ENCODE measurements at places on chromosomes 11 and 22.
A peak's percentile ranks its signal among the peaks of the same experiment; 100 is the strongest.

GRCh38 chr22:50294319-50294656 lies 13.2 kb downstream of the PLXNB2 start:
- no peak overlapping the region for H3K4me3 ChIP-seq
- peak overlapping the region; percentile 86 for H3K27ac ChIP-seq
- H3K36me3 ChIP-seq: peaks cover 7% of the 10 kb centered on the region
- no peak for DNase-seq
- peaks cover 73% of the 10 kb centered on the region for H3K4me1 ChIP-seq

GRCh38 chr11:115279813-115280761 lies 224.1 kb downstream of the CADM1 start:
- no peaks in the 10 kb centered on the region for H3K27me3 ChIP-seq
- DNase-seq: no peak
- H3K36me3 ChIP-seq: no peaks in the 10 kb centered on the region
- peak overlapping the region; percentile 19 for H3K27ac ChIP-seq
- no peak overlapping the region for H3K4me3 ChIP-seq

DNA sequence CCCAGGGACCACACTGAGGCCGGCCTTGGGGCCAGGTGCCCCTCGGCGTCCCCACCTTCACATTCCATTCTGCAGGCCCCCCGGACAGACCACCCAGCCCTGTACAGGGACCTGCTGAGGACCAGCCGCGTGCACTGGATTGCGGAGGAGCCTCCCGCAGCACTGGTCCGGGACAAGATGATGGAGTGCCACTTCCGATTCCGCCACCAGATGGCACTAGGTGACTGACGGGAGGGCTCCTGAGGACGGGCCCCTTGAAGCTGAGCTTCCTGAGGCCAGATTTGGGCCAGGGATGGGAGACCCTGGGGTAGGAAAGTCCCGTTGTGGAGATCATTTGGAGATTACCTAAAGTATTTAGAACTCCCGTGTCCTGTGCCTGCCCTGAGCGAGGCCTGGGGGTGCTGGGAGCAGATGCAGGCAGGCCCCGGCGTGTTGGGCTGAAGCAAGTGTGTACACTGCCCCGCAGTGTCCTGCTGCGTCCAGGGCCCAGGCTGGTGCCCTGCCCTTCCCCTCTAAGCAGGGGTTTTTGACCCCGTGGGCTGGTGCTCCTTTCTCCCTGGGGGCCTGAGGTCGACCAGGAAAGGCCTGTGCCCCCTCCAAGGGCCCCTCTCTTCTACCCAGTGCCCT lies 20.0 kb downstream of the TRMU start:
- DNase-seq: peak; percentile 75
- H3K27me3 ChIP-seq: no peaks in the 10 kb centered on the region
- peaks cover 42% of the 10 kb centered on the region for H3K4me1 ChIP-seq
- no peak overlapping the region for H3K27ac ChIP-seq
- no peak overlapping the region for H3K4me3 ChIP-seq
- H3K36me3 ChIP-seq: peaks cover 14% of the 10 kb centered on the region

DNA sequence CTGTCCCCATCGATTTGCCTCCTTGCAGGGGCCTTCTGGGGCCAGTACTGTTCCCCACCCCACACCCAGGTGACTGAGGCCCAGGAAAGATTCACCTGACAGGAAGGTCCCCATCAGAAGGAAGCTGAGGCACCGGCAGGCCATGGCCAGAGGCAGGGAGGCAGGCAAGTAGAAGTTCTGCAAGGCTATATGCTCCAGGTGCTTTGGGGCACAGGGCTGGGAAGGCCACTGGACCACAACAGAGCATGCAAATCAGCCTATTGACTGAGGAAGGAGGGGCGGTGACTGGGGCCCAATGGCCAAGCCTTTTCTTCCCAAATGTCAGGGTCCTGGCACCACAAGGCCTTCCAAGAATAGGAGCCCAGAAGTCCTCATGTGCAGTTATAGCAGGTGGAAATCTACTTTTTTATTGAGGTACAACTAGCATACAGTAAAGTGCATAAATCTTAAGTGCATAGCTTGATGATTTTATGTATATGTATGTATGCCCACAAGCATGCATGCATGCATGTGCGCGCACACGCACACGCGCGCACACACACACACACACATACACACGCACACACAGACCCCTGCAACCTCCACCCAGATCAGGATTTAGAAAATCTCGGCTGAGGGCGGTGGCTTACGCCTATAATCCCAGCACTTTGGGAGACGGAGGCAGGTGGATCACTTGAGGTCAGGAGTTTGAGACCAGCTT lies at the start of gene VPREB3:
Gene VPREB3 (minus strand): TSS at position 206 of the 700 bp plus-strand sequence. CDS start 62 bp downstream, at position 144.
- H3K4me3 ChIP-seq: no peak within 1 kb of the TSS
- no peak within 1 kb of the TSS for H3K27ac ChIP-seq
- H3K27me3 ChIP-seq: no peaks in the 10 kb centered on the region

GRCh38 chr22:37274380-37274862 lies 7.9 kb upstream of the CYTH4 start:
- no peaks in the 10 kb centered on the region for H3K4me1 ChIP-seq
- peak; percentile 70 for DNase-seq
- no peak overlapping the region for H3K4me3 ChIP-seq
- no peak overlapping the region for H3K27ac ChIP-seq
- no peaks in the 10 kb centered on the region for H3K27me3 ChIP-seq
- no peaks in the 10 kb centered on the region for H3K36me3 ChIP-seq

GRCh38 chr11:110373051-110373702 lies 56.6 kb upstream of the FDX1 start:
- no peaks in the 10 kb centered on the region for H3K27me3 ChIP-seq
- H3K4me1 ChIP-seq: peaks cover 13% of the 10 kb centered on the region
- no peak overlapping the region for H3K4me3 ChIP-seq
- no peak for DNase-seq
- H3K36me3 ChIP-seq: no peaks in the 10 kb centered on the region
- H3K27ac ChIP-seq: no peak overlapping the region

DNA sequence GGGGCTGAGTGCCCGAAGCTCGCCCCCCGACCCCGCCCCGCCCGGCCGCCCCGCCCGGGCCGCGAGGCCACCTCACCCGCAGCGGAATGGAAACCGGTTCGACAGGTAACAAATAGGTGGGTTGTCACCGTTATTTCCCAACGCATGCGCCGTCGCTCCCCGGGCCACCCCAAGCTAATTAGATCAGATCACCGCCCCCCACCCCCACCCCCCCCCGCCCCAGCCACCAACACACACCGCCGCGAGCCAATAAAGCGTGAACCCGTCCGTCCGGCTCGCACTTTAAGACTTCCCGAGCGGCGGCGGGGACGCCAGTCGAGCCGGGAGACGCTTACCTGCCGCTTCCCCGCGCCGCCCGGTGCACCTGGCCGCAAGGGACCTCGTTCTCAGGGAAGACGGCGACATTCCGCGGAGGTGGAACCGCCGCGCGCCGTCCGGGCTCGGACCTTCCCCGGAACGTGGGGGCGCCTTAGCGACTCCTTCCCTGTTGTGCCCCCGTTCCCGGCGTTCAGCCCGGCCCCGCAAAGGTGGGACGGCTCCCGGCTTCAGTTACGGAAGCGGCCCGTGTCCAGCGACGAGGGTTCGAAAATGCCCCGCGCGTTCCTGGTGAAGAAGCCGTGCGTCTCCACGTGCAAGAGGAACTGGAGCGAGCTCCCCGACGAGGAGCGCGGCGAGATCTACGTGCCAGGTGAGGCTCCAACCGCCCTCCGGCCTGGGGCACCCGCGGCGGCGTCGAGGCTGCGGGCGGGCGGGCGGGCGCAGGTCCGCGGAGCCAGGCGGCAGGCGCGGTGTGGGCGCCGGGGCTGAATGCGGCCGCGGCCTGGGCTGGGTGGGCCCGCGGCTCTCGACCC lies at the start of gene OVOL1:
Gene OVOL1 (plus strand): TSS at position 278 of the 851 bp plus-strand sequence. CDS start 311 bp downstream, at position 589.
- peak; percentile 93 for DNase-seq
- peak within 1 kb of the TSS; percentile 3 for H3K4me3 ChIP-seq
- peak within 1 kb of the TSS; percentile 47 for H3K27ac ChIP-seq
- no peaks in the 10 kb centered on the region for H3K36me3 ChIP-seq
- H3K27me3 ChIP-seq: no peaks in the 10 kb centered on the region

GRCh38 chr11:60973699-60974098 lies 2.2 kb downstream of the CD6 start:
- H3K36me3 ChIP-seq: no peaks in the 10 kb centered on the region
- no peak for DNase-seq
- H3K4me1 ChIP-seq: peaks cover 4% of the 10 kb centered on the region
- H3K27me3 ChIP-seq: no peaks in the 10 kb centered on the region
- no peak overlapping the region for H3K27ac ChIP-seq

GRCh38 chr11:122265981-122266380 lies 150.0 kb upstream of the BLID start:
- no peak overlapping the region for H3K4me3 ChIP-seq
- no peaks in the 10 kb centered on the region for H3K36me3 ChIP-seq
- H3K27ac ChIP-seq: no peak overlapping the region
- H3K27me3 ChIP-seq: no peaks in the 10 kb centered on the region
- peaks cover 9% of the 10 kb centered on the region for H3K4me1 ChIP-seq

DNA sequence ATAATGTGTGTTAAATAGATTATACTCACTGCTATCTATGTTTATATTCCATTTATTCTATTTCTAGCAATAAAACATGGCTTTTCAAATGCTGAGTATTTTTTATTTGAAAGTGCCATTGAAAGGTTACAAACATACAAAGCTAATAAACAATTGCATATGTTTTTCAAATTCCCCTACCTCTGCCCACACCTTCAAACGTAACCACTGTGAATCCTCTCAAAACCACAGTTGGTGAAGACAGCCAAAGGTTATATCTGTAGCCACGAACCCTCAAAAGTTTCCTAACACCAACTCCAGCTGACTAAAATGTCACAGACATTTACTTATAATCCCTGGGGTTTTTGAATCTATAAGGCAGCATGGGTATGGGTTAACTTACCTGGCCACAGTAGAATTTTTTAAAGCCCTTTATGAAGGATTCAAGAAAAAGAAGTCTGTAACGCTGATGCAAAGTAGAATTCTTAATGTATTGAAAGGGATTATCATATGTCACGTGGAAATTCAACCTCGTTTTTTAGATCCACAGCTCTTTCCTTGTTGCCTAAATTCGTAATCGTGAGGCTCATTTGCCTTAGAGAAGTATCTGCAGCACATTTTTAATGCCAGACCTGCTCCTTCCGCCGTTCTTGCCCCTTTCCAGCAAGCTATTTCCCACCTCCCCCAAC lies 122.5 kb upstream of the ZC3H12C start:
- H3K27ac ChIP-seq: no peak overlapping the region
- DNase-seq: no peak
- no peaks in the 10 kb centered on the region for H3K4me1 ChIP-seq

DNA sequence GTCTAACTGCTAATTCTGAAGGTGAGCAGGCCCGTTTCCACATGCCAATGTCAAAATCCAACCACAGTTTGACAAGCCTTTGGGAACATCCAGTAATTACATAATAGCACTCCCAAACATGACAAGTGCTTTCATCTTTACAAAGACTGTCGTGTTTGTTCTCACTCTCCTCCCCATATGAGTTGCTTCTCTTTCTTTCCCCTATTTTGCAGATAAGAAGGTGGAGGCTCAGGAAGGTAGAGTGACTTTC lies 55.9 kb upstream of the CD44 start:
- H3K4me1 ChIP-seq: peaks cover 35% of the 10 kb centered on the region
- H3K27ac ChIP-seq: peak overlapping the region; percentile 77
- H3K27me3 ChIP-seq: no peaks in the 10 kb centered on the region
- H3K36me3 ChIP-seq: no peaks in the 10 kb centered on the region
- H3K4me3 ChIP-seq: no peak overlapping the region

All from body of pancreas (tissue), 4 donors.